Vagina (tissue), 2 donors: ENCODE measurements at places on chromosomes 3 and 15. TPM values are rescaled to one million over a fixed set of nuclear protein-coding genes. Genes with fewer than 3 reads are reported as not detected.

Gene DNAH12
- total RNA-seq: 0.25 TPM

Gene FURIN
- 47.6 TPM for total RNA-seq

Gene SLC9A9
- total RNA-seq: 30.7 TPM

Gene MNS1
- total RNA-seq: 2.9 TPM

Gene TRIM42
- not detected for total RNA-seq

Gene ATP13A5
- total RNA-seq: not detected

Gene FHIT
- 7.9 TPM for total RNA-seq

Gene CP
- 26.3 TPM for total RNA-seq

Gene NUP210
- 10.1 TPM for total RNA-seq

Gene EFCC1
- total RNA-seq: 3.7 TPM

Gene LPP
- total RNA-seq: 248 TPM

- H3K27ac ChIP-seq: no peak overlapping the region
- no peaks in the 10 kb centered on the region for H3K36me3 ChIP-seq
Measured at GRCh38 chr3:78177780-78178179, 1137.9 kb downstream of the ROBO2 start.

DNA sequence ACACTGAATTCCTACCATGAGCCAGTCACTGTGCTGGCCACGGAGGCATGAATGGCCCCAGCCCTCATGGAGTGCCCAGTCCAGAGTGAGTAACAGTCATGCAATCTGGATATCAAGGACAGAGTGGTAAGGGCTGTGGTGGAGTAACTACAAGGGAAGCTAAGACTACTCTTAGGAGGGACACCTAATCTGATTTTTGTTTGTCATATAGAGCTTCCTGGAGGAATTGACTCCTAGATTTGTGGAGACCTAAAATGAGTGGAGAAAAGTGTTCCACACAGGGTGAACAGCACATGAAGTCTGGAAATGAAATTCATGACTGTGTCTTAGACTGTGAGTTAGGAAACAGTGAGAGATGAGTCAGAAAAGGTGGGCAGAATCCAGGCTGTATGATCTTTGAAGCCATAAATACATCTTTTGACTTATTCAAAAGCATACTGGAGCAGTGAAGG is 219.9 kb downstream of the NFKBIZ start:
- DNase-seq: no peak
- no peaks in the 10 kb centered on the region for H3K36me3 ChIP-seq
- no peaks in the 10 kb centered on the region for H3K27me3 ChIP-seq
- H3K4me3 ChIP-seq: no peak overlapping the region

DNA sequence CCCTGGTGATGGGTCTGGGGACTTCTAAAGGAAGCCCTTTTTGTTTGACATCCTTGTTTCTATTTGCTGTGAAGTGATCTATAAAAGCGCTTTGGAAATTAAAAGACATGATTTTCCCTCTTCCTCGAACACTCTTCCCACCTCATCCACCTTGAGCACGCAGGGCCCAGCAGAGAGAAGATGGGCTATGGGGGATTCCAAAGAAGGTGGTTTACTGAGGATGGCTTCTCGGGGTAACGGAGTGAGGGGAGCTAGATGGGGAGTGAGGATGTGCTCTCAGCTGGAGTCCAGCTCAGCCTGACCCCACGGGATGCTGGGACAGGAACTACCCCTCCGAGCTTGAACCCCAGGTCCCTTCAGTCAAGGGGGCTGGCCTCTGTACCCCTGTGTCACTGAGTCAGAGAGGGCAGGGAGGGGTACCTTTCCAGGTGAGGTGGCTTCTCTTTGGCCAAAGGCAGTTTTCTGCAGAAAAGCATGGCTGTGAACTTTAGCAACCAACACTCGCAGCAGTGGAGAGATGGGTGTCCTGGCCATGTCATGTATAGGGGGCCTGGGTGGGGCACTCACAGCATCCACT is 180.7 kb upstream of the SMAD3 start:
- no peaks in the 10 kb centered on the region for H3K36me3 ChIP-seq
- H3K27me3 ChIP-seq: no peaks in the 10 kb centered on the region
- H3K4me3 ChIP-seq: no peak overlapping the region
- no peak overlapping the region for H3K27ac ChIP-seq

- no peaks in the 10 kb centered on the region for H3K36me3 ChIP-seq
- H3K4me3 ChIP-seq: no peak overlapping the region
- DNase-seq: peak; percentile 44
- no peaks in the 10 kb centered on the region for H3K27me3 ChIP-seq
- no peaks in the 10 kb centered on the region for H3K4me1 ChIP-seq
- no peak overlapping the region for H3K27ac ChIP-seq
Measured at GRCh38 chr3:66386925-66387650, 113.7 kb downstream of the LRIG1 start.

GRCh38 chr15:81809543-81809942 is 236.3 kb downstream of the MEX3B start:
- no peak for DNase-seq
- no peaks in the 10 kb centered on the region for H3K27me3 ChIP-seq
- H3K27ac ChIP-seq: no peak overlapping the region
- H3K4me3 ChIP-seq: no peak overlapping the region
- no peaks in the 10 kb centered on the region for H3K4me1 ChIP-seq
- no peaks in the 10 kb centered on the region for H3K36me3 ChIP-seq

DNA sequence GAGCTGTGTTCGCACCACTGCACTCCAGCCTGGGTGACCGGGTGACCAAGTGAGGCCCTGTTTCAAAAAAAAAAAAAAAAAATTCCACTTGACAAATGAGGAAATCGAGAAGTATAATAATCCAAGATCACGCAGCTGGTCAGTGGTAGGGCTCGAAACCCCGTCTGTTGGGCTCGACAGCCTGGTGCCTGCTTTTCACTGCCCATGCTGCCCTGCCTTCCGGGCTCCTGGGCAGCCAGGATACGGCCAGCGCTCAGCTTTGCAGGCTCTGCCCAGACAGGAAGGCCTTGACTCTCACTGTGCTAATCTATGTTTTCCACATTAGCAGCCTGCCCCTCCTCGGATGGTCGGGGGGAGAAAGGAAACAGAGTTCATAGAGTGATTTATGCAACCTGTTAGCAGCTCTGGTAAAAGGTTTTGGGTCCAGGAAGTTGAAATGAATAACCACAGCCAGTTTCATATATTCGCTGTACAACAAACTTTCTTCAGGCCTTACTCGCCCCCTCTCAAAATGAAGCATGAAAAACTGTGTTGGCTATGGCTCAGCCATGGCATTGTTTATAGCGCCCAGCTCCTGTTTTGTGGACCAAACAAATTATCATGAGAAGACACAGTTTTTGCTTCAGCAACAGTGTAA is 108.8 kb downstream of the XXYLT1 start:
- H3K36me3 ChIP-seq: no peaks in the 10 kb centered on the region
- peak overlapping the region; percentile 84 for H3K27ac ChIP-seq
- H3K4me1 ChIP-seq: peaks cover 39% of the 10 kb centered on the region
- no peaks in the 10 kb centered on the region for H3K27me3 ChIP-seq
- no peak overlapping the region for H3K4me3 ChIP-seq
- no peak for DNase-seq

- no peak overlapping the region for H3K4me3 ChIP-seq
- H3K4me1 ChIP-seq: no peaks in the 10 kb centered on the region
- no peak overlapping the region for H3K27ac ChIP-seq
- no peak for DNase-seq
- H3K36me3 ChIP-seq: no peaks in the 10 kb centered on the region
Measured at GRCh38 chr15:74340150-74340549, 27.3 kb downstream of the CYP11A1 start.

- DNase-seq: no peak
- no peak overlapping the region for H3K27ac ChIP-seq
- H3K4me3 ChIP-seq: no peak overlapping the region
- no peaks in the 10 kb centered on the region for H3K27me3 ChIP-seq
- no peaks in the 10 kb centered on the region for H3K4me1 ChIP-seq
- no peaks in the 10 kb centered on the region for H3K36me3 ChIP-seq
Measured at GRCh38 chr3:61157414-61157813, 93.8 kb downstream of the FHIT start.

DNA sequence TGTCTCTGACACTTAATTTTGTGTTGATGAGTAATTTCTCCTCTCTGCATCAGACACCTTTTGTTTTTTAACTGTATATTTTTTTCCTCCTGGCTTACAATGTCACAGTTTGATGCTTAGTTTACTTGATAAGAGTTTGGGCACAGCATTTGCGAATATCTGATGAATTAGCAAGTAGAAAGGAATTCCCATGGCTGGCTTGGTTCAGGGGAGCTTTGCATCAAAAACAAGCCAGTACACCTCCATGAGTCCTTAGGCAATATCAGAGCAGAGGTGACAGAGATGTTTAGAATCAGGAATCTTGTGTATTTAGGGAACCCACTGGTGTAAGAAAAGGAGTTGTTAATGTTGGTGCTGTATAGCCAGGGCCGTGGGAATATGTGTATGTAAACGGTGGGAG is 9.3 kb downstream of the ARHGEF26 start:
- no peak for DNase-seq
- no peaks in the 10 kb centered on the region for H3K27me3 ChIP-seq
- no peak overlapping the region for H3K4me3 ChIP-seq
- no peaks in the 10 kb centered on the region for H3K36me3 ChIP-seq
- H3K4me1 ChIP-seq: peaks cover 23% of the 10 kb centered on the region

- H3K4me1 ChIP-seq: peaks cover 6% of the 10 kb centered on the region
- no peak for DNase-seq
- H3K36me3 ChIP-seq: no peaks in the 10 kb centered on the region
- no peaks in the 10 kb centered on the region for H3K27me3 ChIP-seq
- no peak overlapping the region for H3K4me3 ChIP-seq
- no peak overlapping the region for H3K27ac ChIP-seq
Measured at GRCh38 chr15:100229181-100230163, 112.3 kb downstream of the ADAMTS17 start.

DNA sequence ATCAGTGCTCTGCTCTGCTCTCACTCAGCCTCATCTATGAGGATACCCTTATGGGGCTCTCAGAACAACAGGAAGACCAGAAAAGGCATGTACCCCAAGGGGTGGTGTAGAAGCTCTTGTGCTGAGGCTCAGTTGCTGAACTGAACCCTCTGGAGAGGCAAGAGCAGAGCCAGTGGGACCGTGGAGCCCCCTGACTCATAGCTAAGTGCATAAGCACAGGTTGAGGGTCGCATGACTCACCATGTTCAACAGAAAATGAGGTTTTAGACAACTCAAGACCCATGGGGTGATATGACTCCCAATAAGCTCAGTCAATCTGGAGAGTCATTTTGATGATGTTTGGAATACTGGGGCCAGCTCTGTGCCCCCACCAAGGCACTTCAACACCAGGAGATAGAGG is 37.3 kb downstream of the CRYGS start:
- no peaks in the 10 kb centered on the region for H3K27me3 ChIP-seq
- H3K4me3 ChIP-seq: no peak overlapping the region
- no peaks in the 10 kb centered on the region for H3K36me3 ChIP-seq
- H3K27ac ChIP-seq: no peak overlapping the region
- H3K4me1 ChIP-seq: no peaks in the 10 kb centered on the region
- no peak for DNase-seq

- H3K27me3 ChIP-seq: no peaks in the 10 kb centered on the region
- no peak for DNase-seq
- H3K27ac ChIP-seq: no peak overlapping the region
- H3K4me1 ChIP-seq: no peaks in the 10 kb centered on the region
- no peak overlapping the region for H3K4me3 ChIP-seq
Measured at GRCh38 chr3:67765575-67765974, 111.2 kb upstream of the SUCLG2 start.

DNA sequence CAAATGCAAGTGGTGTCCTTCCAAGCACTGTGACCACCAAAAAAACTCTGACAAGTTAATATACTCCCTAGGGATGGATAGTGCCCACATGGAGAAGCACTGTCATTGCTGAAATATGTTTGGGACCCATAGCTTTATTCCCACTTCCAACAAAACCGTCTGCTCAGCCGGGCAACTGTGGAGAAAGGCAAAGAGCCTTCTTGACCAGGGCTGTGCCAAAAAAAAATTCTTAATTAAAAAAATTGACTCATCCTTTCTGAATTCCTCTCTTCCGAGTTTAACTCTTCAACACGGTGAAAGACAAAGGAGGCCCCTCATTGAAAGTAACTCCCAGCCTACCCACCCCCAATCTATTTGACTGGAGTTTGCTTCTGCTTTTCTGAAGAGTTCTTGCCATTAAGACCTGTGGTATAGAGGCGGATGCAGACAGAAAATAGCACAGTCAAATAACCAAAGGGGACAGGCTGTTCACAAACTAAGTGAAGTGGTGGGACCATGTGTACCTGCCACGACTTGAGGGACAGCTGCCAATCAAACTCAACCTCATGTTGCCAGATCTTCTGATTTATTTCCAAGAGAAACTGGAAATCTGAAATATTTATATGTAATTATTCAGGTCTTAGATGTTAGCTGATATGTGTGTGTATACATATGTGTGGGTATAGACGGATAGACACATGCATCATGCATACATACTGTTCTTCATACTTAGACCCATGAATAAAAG is 135.4 kb upstream of the PFN2 start:
- H3K4me3 ChIP-seq: no peak overlapping the region
- no peaks in the 10 kb centered on the region for H3K36me3 ChIP-seq

GRCh38 chr3:171225708-171226107 is 199.2 kb upstream of the SLC2A2 start:
- H3K27me3 ChIP-seq: no peaks in the 10 kb centered on the region
- no peaks in the 10 kb centered on the region for H3K36me3 ChIP-seq
- H3K4me3 ChIP-seq: no peak overlapping the region
- DNase-seq: no peak
- H3K27ac ChIP-seq: no peak overlapping the region
- no peaks in the 10 kb centered on the region for H3K4me1 ChIP-seq

GRCh38 chr3:149489060-149489690 is 14.7 kb downstream of the TM4SF4 start:
- H3K4me3 ChIP-seq: no peak overlapping the region
- DNase-seq: peak; percentile 52
- no peaks in the 10 kb centered on the region for H3K27me3 ChIP-seq
- no peaks in the 10 kb centered on the region for H3K36me3 ChIP-seq

DNA sequence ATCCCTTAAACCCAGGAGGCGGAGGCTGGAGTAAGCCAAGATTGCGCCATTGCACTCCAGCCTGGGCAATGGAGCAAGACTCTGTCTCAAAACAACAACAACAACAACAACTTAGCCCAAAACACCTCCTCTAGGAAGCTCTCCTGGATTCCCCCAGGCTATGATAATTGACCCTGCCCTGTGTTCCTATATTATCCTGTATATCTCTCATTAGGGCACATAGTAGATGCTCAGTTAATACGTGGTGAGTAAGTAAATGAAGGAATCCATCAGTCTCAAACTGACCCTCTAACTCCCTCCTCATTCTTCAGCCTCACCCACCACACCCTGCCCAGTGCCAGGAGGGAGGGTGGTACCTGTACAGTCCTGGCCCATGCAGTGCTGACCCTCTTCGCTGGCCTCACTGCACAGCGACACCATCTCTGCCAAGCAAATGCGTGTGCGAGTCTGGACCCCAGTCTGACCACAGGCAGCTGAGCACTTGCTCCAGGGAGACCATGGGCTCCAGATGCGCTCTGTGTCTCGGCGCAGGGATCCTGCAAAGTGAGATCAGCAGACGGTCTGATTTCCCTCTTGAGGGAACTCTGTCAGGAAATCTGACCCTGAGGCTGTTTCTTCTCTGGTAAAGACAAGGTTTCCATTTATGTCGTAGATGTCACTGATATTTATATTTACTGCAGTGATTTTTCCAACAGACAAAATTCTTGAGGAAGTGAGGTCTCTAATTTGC is 6.2 kb downstream of the CILP start:
- H3K36me3 ChIP-seq: no peaks in the 10 kb centered on the region
- H3K4me3 ChIP-seq: no peak overlapping the region
- no peak for DNase-seq
- H3K27ac ChIP-seq: no peak overlapping the region
- H3K4me1 ChIP-seq: peaks cover 13% of the 10 kb centered on the region

GRCh38 chr3:49519296-49519695 is 35.0 kb upstream of the BSN start:
- no peak overlapping the region for H3K27ac ChIP-seq
- H3K4me1 ChIP-seq: peaks cover 6% of the 10 kb centered on the region
- DNase-seq: no peak
- no peaks in the 10 kb centered on the region for H3K27me3 ChIP-seq
- no peak overlapping the region for H3K4me3 ChIP-seq
